ENCODE measurements at places on chromosomes 4 and X.

DNA sequence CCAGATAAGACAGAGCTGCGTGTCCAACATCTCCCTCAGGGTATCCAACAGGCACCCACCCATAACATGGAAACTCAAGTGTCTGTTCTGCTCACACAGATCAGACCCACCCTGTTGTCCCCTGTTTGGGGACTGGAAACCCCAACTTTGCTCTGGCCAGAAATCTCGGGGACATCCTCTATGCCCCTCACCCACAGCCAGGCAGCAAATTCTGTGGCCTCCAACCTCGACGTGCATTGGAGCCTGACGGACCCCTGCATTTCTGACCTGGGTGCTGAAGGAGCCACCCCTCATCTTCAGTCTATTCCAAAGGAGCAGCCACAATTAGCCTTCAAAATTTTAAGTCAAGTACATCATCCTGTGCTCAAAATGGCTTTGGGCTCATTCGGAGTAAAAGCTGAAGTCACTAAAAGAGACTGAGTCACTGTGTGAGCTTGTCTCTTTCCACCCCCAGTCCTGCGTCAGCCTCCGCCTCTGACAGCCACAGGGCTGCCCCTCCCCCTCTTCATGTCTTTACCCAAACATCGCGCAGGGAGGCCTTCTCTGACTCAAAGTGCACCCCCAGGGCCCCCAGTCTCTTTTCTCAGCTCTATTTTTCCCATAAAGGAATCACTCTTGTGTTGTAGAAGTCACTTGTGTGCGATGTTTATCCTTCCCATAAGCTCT, 24.4 kb upstream of the PDE6B start:
- no peak for DNase-seq

DNA sequence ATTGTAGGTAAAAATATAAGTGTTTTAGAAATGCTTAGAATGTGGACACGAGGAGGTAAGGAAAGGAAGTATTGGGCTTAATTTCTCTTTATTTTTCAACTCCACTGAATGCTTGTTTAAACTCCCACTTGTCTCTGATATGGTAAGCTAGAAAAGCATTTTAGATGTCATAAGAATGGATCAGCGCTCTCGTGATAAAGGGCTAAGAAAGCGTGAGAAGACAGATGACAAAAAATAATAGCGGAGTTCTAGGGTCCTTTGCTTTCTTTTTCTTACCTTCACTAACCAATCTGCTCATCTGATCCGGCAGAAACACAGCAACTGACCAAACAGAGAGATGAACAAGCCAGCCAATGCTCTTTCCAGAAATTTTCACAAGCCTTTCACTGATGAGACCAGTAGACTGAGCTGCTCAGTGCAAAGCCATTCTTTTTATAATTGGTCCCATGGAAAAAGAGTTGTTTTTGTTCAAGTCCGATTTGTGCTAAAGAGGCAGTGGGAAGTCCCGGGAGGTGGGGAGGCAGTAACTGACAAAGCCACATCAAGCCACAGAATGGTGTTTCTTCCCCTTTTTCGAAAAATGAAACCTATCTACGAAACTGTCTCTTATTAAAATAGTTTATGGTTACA, at the start of gene TASL:
TSS of gene TASL (minus strand) at position 405 of the 630 bp plus-strand sequence. CDS start 17,411 bp downstream, outside the sequence.
- DNase-seq, result peak; percentile 0

- DNase-seq, result no peak
Measured at GRCh38 chrX:40016749-40017148, 81.0 kb downstream of the BCOR start.

DNA sequence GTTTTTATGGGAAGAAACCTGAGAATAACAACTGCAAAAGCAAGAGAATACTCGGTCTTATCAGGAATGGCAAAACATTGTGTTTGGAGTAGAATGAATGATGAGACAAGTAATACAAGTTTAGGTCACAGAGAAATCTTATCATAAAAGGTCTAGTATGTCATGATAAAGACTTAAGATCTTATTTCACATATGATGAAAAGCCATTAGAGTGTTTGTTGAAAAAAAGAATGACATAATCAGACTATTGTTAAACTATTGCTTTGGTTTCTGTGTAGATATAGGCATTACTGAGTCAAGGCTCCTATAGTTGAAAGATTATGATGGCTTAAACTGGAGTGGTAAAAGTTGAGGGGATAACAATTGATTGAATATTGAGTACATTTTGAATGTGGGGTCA, 603.6 kb downstream of the CCSER1 start:
- no peak for DNase-seq

DNA sequence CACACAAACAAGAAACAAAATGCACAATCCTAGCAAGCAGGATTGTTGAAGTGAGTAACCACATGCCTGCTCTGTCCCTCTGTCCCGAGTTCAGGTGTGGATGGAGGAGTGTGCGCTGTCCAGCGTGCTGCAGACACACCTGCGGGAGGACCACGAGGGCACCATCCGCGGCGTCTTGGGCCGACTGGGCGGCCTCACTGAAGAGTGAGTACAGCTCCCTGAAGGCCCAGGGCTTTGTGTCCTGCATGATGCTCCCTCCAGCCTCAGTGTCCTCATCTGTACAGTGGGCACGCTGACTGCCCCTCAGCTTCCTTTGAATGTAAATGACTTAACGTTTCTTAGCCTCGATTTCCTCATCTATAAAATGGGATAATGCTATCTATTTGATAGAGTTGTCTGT, 82.5 kb downstream of the EVC start:
- no peak for DNase-seq

DNA sequence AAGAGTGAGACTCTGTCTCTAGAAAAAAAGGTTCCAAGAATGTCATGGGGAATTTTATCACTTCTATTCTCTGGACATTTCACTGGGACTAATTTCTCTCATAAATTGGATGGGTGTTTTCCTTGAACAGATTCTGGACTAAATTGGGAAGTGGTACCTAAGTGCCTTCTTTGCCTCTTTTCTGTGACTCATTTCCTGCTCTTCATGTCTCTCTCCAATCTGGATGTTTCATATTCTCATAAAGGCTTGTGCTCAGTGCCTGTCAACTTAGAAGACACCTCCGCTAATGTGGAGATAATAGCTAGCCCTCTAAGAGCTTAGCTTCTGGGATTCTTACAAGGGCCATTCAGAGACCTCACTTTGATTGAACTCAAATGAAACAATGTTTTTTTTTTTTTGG, 38.0 kb upstream of the IGFBP7 start:
- DNase-seq, result no peak

GRCh38 chrX:10533696-10534365, 86.6 kb downstream of the MID1 start:
- no peak for DNase-seq

DNA sequence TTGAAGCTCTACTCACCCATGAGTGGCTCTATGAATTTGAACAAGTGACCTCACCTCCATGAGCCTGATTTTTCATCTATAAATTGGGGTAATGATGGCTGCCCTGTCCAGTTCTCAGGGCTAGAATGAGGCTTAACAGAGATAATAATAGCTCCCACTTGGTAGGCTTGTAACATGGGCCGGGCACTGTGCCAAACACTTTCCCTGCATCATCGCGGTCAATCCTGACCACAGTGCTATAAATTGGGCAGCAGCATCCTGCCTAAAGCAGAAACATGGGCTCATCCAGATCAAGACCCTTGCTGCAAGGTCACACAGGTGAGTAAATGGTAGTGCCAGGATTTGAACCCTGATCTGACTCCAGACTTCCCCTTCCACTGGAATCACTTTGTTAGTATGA, 12.8 kb downstream of the APLN start:
- no peak for DNase-seq

- no peak for DNase-seq
Measured at GRCh38 chr4:67861513-67861912, 22.3 kb downstream of the TMPRSS11D start.

DNA sequence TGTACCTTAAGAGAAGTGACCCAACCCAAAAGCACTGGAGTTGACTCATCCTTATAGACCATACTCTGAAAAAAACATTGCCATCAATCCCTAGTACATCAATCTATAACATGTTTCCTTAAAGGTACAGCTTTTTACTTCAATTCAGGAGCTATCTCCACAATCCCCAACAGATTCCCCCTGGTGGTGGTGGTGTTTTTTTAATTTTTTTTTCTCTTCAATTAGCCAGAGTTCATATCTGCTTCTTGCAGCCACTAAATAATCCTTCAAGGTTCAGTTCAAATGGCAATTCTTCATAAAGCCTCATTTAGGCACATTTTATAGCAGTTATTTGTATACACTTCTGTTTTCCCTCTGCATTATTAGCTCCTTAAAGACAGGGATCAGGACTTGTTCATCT, 60.7 kb upstream of the KDR start:
- DNase-seq, result no peak

DNA sequence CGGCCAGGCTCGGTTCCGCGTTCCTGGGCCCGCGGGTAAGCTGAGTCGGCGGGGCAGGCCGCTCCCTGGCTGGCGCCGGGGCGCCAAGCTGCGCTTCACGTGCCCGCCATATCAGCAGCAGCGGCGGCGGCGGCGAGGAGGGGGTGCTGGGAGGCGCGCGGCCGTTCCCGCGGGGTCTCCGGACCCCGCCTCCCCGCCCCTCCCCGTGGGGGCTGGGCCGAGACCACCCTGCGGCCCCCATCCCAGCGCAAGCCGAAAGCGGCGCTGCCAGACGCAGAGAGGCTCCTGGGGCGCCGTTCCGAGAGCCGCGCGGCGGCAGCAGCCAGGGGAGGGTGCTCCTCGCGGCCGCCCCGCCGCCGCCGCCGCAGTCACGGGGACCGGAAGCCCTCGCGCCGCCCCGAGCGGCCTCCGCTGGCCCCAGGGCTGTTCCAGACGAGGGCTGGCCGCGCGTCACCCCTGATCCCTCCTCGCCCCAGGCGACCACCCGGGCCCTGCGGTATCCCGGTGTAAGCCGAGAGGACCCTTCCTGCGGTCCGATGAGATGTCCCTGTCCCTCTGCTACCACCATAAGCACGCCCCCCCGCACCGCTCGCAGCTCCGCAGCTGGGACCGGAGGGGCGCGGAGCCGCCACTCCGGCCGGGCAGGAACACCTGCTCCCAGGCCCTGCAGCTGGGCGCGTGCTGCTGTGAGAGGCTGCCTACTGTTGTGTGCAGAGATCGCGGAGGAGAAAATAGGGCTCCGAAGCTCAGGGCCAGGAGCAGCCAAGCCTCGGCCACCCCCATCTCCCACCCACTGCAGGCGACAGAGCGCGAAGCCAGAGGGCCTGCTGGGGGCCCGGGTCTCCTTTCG, 7.5 kb upstream of the BCOR start:
- no peak for DNase-seq

GRCh38 chr4:184265546-184266351, 48.1 kb upstream of the ENPP6 start:
- no peak for DNase-seq

GRCh38 chrX:74788545-74789086, 136.6 kb downstream of the NEXMIF start:
- no peak for DNase-seq

- DNase-seq, result no peak
Measured at GRCh38 chr4:16627999-16628398, 270.4 kb downstream of the LDB2 start.

- no peak for DNase-seq
Measured at GRCh38 chr4:153523164-153523796, 57.1 kb downstream of the TMEM131L start.

All from activated naive CD4-positive, alpha-beta T cell (primary cell).